Renal pelvis (tissue), 12 donors: ENCODE measurements at places on chromosomes 3 and 15. TPM values are rescaled to one million over a fixed set of nuclear protein-coding genes. Genes with fewer than 3 reads are reported as not detected.

GRCh38 chr3:190306513-190307163, 15.6 kb downstream of the CLDN1 start:
- no peak for DNase-seq

GRCh38 chr3:171135549-171135948, 109.0 kb upstream of the SLC2A2 start:
- DNase-seq: no peak

DNA sequence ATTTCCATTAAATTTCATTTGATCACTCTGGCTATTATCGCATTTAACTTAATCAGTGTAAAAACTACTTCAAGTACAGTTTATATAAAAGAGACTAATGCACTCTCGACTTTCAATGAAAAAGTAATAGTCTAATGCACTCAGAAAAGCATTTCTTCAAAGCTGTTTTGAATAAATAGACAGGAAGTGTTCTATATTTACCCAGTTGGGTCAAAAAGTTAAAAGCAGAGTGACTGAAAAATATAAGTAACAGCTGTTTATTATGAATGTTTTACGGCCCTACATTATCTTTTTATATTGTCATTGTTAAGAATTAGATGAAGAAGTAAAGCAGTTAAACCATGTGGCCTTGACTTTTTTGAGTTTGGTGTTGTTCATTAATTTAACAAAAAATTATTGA, 391.8 kb downstream of the ZPLD1 start:
- DNase-seq: peak; percentile 20

The GOLGA6B gene
- 0.17 TPM for polyA plus RNA-seq

DNA sequence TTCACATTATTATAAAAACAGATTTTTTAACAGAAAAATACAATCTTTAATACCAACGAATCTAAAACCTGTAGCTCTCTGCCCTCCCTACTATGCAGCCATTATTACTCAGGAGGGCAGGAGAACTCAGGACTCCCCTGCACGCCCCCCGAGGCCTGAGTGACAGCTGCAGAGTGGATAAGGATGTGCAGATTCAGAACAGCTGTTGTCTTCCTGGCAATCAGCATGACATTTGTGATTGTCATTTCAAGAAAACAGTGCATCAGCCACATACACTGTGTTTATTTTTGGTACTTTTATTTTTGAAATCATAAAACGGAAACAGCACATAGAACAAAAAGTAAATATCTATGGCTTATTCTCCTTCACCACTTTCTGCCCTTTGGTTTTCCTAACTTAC, 450.8 kb downstream of the OCA2 start:
- no peak for DNase-seq

DNA sequence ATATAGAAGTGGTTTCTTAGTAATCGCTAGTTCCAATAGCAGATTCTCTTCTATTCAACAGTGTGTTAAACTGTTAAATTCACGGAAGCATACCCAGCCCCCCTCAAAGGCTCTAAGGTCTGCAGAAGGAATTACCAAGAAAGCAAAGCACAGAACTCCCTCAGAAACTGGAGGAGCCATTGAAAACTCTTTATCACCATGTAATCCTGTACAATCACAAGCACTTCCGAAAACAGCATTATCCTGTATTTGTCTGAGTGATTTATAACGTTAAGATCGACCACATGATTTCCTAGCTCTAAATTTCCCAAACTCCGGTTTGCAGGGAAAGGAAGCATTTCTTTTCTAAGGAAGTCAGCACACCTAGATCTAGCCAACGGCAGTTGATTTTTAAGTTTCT, 20.0 kb downstream of the MYO1E start:
- DNase-seq: no peak

DNA sequence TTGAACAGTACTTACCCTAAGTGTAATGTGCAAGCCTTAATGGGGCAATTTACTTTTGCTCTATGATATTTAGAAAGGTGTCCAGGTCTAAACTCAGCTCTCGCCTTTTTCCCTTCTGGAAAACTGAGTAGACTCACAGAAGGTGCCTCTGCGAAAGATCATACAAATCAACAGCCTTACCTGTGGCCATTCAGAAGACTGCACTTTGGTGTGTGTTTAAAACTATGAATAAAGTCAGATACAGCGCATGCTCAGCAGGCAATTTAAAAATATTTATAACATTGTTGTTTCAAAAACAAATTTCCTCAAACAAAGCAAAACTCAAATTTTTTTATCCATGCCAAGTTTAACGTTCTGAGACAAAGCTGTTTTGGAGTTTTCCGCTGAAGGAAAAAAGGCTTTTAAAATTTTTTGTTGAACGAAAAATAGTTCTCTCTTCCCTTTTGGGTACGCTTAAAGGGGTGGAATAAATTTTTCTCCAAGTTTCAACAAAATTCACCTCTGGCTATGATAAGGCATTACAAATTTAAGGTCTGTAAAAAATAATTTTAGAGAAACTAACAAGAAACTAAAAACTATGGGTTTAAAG, 156.3 kb downstream of the TIGIT start:
- DNase-seq: no peak

GRCh38 chr3:177597311-177598096, 400.2 kb upstream of the TBL1XR1 start:
- peak; percentile 75 for DNase-seq

DNA sequence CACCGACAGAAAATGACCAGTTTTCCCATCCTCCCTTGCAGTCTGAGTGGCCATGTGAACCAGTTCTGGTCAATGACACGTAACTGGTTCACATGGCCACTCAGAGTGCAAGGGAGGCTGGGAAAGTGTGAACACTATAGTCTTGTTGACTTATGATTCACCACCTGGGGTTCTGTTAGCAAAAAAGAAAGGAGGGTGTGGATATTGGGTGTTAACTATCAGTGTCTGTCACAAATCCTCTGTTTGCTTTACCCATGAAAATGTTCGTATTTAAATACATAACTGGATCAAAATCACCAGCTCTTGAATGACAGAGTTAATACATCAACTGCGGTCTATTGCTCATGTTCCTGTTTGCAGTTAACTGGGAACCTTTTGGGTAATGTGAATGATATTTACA, 92.3 kb downstream of the ADAMTSL3 start:
- no peak for DNase-seq

The STRIT1 gene
- 1.6 TPM for polyA plus RNA-seq

DNA sequence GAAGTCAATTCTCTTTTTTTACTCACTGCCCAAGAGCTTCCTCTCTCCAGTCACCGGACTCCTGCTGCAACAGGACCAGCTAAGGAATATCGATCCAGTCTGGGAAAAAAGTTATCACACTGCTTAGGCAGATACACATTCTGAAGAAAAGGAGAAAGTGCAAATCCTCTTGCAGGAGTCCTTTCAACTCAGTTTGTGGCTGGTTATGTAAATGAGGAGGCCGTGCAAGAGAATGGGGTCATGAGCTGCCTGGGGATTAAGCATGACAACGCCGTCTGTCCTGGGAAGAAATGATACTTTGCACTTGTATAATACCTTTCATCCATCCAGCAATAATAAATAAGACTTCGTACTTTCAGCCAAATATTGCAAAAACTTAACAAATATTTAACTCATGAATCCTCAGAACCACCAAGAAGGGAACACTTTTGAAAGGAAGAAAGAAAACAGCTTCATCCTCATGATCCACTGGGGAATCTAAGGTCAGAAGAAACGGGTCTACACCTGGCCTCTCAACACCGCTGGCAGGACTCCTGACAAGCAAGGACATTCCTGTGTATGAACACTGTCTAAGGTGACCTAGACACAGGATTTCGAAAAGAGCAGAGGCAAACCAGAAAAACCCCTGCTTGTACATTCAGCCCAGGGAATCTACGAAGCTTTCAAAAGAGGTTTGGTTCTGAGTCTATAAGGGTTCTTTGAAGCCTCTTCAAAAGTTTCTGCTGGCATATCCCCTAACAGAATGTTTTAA, 13.1 kb upstream of the WWTR1 start:
- DNase-seq: no peak

GRCh38 chr3:43260412-43260811, 25.9 kb upstream of the SNRK start:
- no peak for DNase-seq

GRCh38 chr3:194976874-194977273, 291.2 kb downstream of the FAM43A start:
- no peak for DNase-seq

- DNase-seq: no peak
These were observed 122.0 kb downstream of the VPS13C start for GRCh38 chr15:61938249-61938648.

The CFAP92 gene
- polyA plus RNA-seq: 2.5 TPM

DNA sequence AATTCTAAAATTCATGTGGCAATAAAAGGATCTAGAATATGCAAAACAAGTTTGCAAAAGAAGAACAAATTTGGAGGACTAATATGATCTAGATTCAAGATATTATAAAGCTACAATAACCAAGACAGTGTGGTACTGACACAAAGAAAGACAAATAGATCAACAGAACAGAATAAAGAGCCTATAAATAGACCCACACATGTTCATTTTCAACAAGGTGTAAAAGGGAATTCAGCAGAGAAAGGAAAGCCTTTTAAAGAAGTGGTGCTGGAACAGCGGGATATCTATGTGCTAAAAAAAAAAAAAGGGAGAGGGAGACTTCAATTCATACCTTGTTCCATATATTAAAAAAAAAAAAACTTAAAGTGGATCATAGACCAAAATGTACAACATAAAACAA, 149.0 kb downstream of the WDR76 start:
- DNase-seq: no peak

DNA sequence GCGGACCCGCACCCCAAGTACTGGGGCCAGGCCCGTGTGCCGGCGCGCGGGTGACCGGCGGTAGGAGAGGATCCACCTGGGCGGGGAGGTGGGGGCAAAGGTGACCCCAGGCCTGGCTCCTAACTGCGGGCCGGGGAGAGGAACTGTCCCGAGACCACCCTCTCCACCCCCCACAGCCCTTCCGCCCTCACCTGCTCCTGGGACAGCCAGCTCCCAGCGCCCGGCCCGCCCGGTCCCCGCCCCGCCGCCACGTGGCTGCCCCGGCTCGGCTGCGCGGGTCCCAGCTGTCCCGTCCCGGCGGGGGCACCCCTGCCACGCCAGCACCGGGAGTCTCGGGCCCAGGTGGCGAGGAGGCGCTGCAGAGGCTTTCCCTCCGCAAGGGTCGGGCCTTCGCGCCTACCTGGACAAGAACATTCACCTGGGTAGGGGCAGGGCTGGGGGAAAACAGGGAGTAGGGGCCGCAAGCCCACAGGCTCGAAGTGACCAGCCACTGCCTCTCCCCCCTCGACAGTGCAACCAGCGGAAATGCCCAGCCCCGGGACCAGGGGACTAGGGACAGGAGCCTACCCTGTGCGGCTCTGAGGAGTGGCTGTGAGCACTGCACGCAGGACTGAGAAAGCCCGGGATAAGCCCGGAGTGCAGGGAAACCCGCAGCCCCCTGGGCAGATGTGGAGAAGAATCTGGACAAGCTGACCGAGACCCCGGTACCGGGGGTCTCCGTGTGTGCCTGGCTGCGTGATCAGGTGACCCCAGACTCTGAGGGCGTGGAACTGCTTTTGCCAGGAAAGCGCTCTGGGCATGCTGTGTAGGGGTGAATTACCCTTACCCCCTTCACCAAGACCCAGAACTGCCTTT, at the start of gene SLC12A8:
Gene SLC12A8 (minus strand): TSS at position 240 of the 855 bp plus-strand sequence. CDS start 1,399 bp downstream, outside the sequence.
- DNase-seq: no peak

DNA sequence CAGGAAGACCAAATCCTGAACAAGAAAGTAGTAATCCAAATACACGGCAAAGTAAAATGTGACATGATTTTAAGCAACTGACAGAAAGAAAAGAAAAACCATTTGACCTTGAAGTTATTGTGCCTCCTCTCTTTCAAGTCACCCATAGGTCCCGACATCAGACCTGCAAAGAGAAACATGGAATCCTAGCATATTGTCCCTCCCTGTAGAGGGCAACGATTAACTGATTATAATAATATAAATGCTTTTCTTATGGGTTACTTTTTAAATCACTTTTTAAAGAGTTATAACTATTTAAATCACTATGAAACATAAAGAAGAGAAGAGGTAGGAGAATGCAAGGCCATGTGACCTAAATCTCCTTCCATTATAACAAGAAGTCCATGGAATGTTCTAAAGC, 143.2 kb upstream of the LIPC start:
- DNase-seq: no peak

The CYP8B1 gene
- polyA plus RNA-seq: 0.84 TPM

- no peak for DNase-seq
These were observed 168.2 kb downstream of the ECT2 start for GRCh38 chr3:172918568-172919296.

GRCh38 chr3:134081211-134081610, 51.5 kb upstream of the SLCO2A1 start:
- no peak for DNase-seq

The C3orf52 gene
- 4.9 TPM for polyA plus RNA-seq

DNA sequence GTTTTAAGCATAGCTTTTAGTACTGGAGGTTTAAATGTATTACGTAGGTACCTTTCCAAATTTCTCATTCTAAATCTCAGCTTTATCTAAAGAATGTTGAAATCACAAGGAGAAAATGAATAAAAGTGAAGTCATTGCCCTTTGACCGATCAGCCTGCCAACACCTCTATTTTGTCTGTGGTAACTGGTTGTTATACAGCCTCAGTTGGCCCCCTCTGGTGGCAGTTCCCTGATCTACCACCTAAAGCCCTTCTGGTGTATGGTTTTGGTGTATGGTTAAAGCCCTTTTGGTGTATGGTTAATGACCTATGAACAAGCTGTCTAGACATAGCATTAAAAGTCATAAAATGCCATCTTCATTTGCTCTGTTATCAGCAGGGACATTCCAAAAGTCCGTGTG, 378.2 kb upstream of the AZI2 start:
- DNase-seq: peak; percentile 4

DNA sequence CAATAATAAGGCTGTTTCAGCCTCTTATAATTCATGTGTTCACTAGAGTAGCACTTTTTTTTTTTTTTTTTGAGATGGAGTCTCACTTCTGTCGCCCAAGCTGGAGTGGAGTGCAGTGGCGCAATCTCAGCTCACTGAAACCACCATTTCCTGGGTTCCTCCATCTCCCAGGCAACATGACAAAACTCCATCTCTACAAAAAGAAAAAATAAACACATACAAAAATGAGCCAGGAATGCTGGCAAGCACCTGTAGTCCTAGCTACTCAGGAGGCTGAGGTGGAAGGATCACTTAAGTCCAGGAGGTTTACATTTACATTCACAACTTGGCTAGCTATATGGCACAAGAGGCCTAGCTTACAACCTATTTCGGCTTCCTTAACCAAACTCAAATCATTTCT, 6.8 kb downstream of the USP4 start:
- no peak for DNase-seq

DNA sequence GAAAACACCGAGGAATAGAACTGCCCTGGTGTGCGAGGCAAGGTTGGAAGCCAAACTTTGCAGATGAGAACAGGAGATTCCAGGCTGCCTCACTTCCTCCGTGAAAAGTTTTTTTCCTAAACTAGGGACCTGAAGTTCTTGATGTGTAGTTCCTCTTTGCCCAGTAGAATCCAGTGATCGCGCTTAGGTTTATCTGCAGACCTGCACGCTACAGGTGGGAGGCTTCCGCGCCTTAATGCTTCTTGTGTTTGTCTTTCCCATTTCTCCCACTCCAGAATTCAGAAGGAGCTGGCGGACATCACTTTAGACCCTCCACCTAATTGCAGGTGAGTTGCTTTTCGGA, 5.4 kb downstream of the UBE2E1 start:
- no peak for DNase-seq

The SPTBN5 gene
- 2.7 TPM for polyA plus RNA-seq

The CHRM5 gene
- 0.19 TPM for polyA plus RNA-seq

The UBXN7 gene
- polyA plus RNA-seq: 37.9 TPM

GRCh38 chr15:56758770-56759449, 25.6 kb upstream of the ZNF280D start:
- no peak for DNase-seq

GRCh38 chr3:58271901-58272501, 34.0 kb upstream of the RPP14 start:
- no peak for DNase-seq

The WDR49 gene
- 1.3 TPM for polyA plus RNA-seq

The STIMATE gene
- polyA plus RNA-seq: 16.6 TPM
